NCI-H146 (cell line): ENCODE measurements at places on chromosomes 6 and 20.
A peak's percentile ranks its signal among the peaks of the same experiment; 100 is the strongest.

DNA sequence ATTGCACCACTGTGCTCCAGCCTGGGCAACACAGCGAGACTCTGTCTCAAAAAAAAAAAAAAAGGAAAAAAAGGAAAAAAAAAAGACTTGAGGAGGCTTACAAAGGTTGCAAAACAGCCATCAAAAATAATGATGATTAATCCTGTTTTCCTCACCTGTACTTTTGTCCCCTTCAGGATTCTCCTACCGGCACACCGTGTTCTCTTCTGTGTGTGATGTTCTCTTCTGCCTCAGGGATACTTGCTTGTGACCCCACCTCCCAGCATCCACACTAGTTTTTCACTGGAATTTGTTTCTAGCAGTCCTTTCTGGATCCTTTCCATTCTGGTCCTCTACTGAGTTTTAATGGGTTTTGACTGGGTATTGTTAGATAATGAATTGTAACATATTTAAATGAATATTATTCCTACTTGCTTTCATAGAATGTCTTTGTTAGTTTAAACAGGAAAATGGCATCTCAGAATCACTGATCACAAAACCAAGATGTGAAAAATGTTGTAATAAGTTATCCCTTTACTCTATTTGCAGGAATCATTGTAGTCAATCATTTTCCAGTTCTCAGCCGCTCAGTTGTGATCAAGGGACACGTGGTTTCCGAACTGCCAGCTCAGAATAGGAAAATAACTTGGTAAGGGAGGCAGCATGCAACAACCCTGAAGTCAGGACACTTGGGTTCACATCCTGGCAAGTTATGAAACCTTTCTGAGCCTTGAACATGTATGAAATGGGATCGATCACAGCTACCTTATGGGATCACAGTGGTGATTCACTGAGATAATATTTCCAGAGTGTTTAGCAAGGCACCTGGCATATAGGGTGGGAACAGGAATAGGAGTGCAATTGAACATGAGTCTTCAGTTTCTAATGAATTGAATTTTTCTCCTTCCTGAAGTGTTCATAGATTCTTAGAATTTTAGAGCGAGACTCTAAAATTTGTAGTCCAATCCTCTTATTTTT, 8.5 kb downstream of the C6orf89 start:
- DNase-seq = no peak

DNA sequence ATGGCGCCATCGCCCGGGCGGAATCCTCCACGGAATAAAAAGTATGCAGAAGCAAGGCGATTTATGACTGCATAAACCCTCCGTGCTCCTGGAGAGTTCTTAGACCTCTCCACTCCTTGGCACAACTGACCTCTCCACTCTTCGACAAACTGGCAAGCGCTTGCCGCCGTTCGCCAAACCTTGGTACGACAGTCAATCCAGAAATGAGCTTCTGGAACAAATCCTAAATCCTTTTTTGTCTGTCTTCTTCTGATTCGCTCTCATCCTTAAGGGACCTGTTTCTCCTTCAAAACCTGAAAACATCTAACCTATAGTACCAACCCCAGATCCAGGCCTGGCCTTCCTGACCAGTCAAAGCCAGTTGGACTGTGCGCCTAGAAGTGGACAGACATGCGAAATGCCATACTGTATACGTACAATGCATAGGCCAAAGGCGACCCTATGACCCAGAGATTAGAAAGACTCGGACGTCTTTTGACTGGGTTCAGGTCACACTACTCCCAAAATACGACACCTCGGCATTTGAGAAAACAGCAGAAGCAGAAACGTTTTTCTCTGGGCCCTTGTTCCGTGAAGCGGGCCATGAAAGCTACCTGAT, 59.4 kb downstream of the TRIM27 start:
- peak; percentile 18 for DNase-seq

- no peak for DNase-seq
Measured at GRCh38 chr6:47109281-47109680, 67.1 kb upstream of the ADGRF1 start.

DNA sequence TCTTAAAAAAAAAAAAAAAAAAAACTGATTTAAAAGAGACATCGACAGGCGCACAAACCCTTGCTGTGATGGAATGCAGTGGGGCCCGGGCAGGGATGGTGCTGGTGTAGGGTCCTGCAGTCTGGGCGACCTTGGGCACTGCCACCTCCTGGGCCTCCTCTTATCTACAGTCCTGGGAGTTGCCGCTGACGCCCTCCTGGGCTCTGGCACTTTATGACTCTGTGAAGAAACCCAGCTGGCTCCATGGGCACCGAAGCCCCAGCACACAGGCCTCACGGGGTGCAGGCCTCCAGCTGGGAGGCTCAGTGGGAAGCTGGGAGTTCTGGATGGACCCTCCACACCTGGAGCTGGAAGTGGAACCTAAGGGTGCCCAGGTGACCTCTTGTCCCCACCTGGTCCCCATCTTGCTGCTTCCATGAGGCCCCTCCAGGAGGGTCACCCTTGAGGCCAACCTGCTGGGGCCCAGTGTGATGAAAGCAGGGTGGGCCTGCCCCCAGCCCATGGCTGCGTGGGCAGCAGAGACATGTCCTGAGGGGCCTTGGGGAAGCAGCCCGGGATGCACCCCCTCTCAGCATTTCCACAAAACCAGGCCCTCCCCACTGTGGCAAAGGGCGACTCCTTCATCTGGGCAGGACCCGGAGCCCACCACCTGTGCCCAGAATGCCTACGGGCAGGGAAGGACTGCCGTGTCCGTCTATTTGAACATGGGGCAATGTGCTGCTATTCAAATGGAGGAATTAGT, 104.9 kb downstream of the ASXL1 start:
- no peak for DNase-seq
